ENCODE measurements at places on chromosomes 2 and 18.

DNA sequence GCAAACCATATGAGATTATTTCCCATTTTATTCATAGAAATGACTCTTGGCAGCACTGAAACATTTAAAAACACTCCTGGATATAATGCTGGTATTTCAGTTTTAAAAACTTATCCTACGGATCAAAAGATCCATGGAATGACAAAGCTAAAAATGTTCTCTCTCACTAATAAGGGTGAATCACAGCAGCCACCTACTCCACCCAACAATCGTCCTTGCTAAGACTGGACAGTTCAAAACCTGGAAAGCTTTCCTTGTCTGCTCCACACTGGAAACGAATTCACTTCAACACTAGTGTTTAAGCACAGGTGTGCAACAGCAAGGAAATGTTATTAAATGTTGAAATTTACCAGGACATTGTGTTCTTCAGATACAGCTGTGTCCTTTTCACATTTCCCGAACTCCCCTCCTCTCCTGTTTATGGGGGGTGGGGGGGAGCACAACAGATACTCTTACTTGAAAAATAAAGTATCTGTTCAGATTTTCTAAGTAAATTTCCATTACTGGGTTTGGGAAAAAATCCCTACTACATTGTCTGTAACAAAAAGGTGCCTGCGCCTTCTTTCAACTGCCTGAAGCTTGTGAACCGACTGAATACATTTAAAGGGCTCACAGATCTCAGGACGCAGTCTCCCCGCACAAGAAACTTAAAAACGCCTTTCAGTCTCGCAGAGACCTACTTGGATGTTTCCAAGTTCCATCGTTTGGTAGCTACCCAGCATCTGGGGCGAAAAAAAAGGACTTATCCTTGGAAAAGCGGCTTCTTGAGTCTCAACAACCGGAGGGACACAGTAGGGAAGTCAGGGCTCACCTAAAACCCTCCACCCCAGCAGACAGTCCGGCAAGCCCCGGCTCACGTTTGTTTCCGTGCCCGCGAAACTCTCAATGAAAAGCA lies 1.3 kb downstream of the YWHAQ start:
- DNase-seq = no peak

GRCh38 chr18:35711227-35711626 lies 129.7 kb downstream of the GALNT1 start:
- DNase-seq = no peak

DNA sequence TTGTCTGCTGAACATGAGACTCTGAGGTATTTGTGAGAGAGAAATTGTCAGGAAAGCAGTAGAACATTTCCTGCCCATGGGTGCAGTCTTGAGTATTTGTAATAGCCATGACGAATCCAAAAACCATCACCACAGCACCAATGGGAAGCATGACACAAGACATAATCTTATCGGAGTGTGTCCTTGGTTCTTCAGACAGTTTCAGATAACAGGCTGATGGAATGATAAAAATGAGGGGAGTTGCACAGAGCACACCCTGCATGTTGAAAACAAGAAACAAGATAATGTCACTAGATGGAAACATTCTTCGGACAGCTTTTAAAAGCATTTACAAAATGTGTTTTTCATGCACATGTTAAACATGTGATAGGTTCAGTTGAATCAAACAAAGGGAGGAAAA lies 56.9 kb downstream of the SLC38A11 start:
- no peak for DNase-seq

- no peak for DNase-seq
These were observed 290.0 kb downstream of the PHLPP1 start for GRCh38 chr18:63005306-63005705.

DNA sequence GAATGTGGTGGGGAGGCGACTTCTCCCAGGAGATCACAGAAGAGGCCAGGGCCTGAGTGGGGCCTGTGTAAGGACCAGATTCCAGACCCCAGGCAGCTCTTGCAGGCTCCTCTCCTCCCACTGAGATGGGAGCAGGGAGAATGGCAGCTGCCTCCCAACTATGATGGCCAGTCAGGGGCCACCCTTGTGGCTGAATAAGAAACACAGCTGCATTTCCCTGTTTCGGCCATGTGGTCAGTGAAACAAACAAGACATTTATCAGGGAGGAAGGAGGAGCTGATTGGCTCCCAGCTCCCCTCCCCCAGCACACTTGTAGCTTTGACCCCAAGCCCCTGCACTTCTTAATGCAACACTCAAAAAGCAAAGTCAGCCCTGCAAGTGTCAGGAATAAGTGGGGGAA lies 143.5 kb downstream of the CELF4 start:
- DNase-seq = no peak

- no peak for DNase-seq
These were observed 19.5 kb downstream of the ANKRD30B start for GRCh38 chr18:14767474-14767873.

GRCh38 chr18:44726059-44726421 lies 45.4 kb downstream of the SETBP1 start:
- DNase-seq = no peak

DNA sequence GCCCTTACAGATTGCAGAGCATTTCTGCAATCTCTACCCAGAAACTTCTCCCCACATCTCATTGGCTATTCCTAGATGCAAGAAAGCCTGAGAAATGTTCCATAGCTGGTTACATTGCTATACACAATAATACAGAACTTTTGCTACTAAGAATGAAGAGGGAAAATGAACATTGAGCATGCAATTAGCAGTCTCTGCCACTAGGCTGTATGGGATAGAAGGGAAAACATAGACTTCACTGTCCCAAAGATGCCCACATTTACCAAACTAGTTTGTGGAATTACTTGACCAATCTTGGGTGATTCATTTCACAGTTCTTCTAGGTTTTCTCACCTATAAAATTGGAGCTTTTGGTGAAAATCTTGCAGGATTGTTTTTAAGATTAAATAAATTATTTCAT lies 265.7 kb upstream of the NT5C1B start:
- no peak for DNase-seq

DNA sequence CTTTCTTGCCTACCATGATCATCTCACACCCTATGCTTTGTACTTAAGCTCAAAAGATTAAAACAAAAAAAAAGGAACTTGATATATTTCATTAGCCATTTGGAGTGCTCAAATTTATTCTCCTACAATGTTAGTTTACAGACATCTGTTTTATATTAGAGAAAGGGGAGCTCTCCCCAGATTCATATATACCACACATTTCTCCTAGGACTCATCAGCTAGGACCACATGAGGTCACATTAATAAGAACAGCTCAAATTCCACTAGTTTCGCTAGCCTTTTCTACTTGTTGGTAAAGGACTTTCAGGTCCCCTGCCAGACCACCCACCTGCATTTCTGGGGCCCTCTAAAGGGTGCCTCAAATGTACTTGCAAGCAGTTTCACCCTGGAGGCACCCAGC lies 151.2 kb upstream of the MMADHC start:
- no peak for DNase-seq
